Mesothelial cell of epicardium (in vitro differentiated cells): ENCODE measurements at places on chromosomes 12 and 14.

- peak; percentile 52 for DNase-seq
These were observed 8.9 kb downstream of the IKZF4 start for GRCh38 chr12:56029666-56030293.

GRCh38 chr14:33465846-33466700, 484.8 kb downstream of the EGLN3 start:
- DNase-seq, result no peak

GRCh38 chr12:76820888-76821482, 57.1 kb downstream of the ZDHHC17 start:
- DNase-seq, result no peak

DNA sequence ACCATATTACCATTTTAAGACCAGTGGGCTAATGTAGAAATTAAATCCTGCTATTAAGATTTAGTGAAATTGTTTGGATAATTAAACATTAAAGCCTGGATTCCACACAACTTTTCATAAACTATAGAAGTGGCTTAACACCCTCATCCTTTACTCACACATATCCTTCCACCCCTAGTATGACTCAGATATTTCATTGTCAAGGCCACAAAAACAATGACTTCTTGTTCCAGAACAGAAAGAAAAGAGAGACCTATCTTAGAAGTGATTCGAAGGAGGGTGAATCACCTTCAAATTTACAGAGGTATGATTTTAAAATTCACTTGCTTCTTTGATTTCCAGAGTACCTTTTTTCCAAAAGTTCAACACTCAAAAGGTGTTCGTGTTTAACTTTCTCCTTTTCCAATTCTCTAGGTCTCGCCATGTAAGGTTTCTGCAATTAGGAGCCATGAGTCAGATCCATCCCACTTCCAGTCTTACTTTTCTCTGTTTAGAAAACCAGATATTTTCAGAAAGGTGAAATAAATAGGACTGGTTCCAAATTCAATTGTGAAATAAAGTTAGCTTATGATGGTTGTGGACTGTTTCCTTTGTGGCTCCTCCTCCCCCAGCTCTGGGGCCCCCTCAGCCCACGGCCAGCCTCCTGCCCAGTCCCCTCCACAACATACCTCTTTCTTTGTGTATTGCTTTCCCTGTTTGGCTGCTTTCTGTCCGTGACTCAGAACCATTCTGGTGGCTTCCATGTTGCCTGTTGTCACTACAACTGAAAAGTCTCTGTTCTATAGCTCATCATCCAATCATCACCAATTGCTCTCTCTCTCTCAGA, 24.6 kb upstream of the MGP start:
- DNase-seq, result no peak

GRCh38 chr12:111172786-111173185, 196.1 kb downstream of the PHETA1 start:
- no peak for DNase-seq

DNA sequence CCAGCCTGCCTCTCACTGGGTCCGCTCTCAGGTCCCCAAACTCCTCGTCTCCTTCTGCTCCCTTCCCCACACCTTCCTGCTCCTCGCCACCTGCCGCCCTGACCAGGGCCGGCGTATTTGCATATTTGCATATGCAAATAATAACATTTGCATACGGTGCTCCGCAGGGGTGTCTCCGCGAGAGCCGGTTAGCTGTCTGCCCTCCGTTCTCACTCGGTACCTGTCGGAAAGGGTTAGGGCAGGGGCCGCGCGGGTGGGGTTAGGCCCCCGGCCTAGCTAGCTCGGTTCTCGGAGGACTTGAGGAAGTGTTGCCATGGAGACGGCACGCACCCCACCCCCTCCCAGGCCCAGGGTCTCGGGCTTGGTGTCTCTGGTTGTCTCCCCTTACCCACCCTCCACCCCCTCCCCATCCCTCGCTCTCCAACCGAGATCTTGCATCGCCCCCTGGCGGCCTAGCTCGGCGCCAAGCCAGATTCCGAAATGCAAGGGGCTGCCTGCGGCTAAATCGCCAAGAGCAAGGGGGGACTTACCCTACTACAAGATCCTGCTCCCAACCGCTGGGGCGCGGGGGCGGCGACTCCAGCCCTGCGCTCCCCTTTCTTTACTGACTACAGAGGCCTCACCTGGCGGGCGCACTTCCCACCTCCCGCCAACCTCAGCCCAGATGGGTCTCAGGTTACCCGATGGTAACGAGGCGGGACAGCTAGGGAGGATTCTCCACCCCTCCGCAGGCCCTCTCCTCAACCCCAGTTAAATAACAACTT, 8.1 kb downstream of the STAC3 start:
- DNase-seq, result peak; percentile 90

- no peak for DNase-seq
These were observed 58.6 kb downstream of the MON2 start for GRCh38 chr12:62525271-62525670.

GRCh38 chr12:131060011-131060703, 106.5 kb downstream of the ADGRD1 start:
- no peak for DNase-seq

- DNase-seq, result no peak
These were observed 188.5 kb upstream of the CAND1 start for GRCh38 chr12:67080637-67081036.

GRCh38 chr12:6821591-6822425, at the start of gene GPR162:
Gene GPR162 (plus strand): TSS chr12:6821821. CDS start chr12:6823899, 2,078 bp downstream.
- peak; percentile 59 for DNase-seq

DNA sequence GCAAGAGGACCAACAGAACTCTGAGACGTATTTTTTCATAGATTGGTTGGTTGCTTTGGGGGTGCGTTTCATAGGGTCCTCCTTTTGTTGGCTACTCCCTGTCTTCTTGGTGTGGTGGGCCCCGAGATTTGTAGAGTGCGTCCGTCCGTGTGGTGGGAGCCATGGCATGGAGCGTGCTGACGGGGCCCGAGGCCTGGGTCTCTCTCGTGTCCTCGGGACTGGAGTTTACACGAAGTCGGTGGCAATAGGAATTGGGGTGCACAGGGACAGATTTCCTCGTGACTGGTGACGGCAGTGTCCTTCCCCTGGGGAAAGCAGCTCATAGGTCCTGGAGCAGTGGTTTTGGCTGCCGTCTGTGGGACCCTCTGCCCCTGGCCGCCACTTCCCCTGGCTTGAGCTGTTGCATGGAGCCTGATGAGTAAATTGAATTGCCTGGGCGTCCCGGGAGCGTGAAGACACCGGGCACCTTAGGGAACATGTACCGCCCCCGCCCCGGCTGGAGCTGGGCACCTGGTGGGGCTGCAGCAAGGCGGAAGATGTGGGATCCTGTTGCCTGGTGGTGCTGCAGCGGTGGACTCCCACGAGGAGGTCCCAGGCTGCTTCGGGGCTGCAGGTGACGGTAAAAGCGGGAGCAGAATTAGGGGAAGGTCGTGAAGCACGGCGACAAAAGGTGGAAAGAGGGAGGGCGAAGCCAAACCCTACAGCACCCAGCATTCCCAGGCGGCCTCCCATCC, 153.7 kb upstream of the ALG10B start:
- no peak for DNase-seq

DNA sequence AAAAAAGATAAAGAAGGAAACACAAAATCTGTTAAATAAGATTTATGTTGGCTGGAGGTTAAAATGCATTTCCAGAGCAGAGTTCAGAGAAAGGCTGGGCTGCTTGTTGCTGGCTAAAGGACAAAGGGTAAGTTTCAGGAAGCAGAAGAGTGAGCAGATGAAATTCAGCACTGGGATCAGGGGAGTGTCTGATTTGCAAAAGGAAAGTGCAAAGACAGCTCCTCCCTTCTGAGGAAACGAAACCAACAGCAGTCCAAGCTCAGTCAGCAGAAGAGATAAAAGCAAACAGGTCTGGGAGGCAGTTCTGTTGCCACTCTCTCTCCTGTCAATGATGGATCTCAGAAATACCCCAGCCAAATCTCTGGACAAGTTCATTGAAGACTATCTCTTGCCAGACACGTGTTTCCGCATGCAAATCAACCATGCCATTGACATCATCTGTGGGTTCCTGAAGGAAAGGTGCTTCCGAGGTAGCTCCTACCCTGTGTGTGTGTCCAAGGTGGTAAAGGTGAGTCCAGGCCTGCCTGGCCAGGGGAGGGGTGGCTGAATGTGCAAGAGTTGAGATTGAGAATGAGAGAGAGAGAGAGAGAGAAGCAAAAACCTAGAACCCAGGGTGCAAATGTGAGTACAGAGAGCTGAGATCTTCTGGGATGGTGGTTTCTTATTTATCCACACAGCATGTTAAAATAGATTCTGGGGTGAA, at the start of gene OAS1:
TSS of gene OAS1 (plus strand) at position 251 of the 703 bp plus-strand sequence. CDS start at position 329, 78 bp downstream.
- DNase-seq, result no peak

- no peak for DNase-seq
These were observed 52.4 kb upstream of the CAPRIN2 start for GRCh38 chr12:30806989-30807694.

GRCh38 chr14:101232340-101233020, 328.8 kb upstream of the DIO3 start:
- DNase-seq, result peak; percentile 38

GRCh38 chr12:53805067-53805466, 53.3 kb upstream of the CISTR start:
- no peak for DNase-seq

DNA sequence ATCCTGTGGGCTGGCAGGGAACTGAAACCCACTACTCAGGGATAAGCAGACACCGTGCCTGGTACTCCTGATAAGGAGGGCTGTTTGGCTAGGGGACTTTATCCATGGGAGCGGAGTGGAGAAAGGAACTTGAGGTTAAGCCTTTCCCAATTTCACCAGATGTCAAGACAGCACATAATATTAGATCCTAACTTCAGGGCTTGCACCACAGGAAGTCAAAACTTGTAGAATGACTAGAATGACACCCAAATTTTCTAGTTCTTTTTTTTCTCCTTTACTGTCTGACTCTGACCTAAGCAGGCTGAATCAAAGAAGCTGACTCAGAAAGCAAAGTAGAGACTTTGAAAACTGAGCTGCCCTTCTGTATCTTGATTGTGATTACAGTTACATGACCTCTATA, 7.1 kb upstream of the CGRRF1 start:
- no peak for DNase-seq

DNA sequence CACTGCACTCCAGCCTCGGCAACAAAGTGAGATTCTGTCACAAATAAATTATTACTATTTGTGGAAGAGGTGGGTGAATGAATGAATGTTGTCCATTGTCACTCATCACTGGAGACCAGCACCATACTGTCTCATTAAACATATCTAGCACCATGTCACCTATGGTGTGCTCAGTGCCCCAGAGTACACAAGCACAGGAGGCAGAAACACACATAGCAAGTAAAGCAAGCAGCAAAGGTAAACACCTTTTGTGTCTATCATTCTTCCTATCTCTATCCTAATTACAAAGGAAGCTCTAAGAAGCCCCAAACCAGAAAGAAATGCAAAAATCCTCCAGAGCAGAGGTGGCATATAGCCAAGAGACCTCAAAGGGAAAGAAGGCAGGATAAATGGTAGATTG, 9.2 kb downstream of the ERO1A start:
- no peak for DNase-seq

DNA sequence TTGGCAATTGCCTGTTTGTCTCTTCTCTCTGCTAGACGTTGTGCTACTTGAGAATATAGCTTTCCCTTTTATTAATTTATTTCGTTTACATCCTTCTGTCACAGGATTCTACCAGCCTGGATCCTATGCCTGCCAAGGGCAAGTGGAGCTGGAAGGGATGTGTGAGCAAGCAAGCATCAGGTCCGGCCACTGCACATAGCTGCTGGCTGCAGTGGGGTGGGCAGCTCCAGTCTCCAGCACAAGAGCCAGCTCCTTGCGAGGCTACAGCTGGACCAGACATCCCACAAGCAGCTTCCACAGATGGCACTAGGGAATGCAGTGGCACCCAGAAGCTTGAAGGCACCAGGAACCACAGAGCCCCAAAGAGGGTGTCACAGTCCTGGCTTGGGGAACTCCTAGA, 225.0 kb downstream of the KCNC2 start:
- DNase-seq, result no peak

- DNase-seq, result no peak
These were observed 696.8 kb upstream of the LRFN5 start for GRCh38 chr14:40909906-40910305.

GRCh38 chr12:108806346-108806745, 51.0 kb downstream of the SSH1 start:
- no peak for DNase-seq

DNA sequence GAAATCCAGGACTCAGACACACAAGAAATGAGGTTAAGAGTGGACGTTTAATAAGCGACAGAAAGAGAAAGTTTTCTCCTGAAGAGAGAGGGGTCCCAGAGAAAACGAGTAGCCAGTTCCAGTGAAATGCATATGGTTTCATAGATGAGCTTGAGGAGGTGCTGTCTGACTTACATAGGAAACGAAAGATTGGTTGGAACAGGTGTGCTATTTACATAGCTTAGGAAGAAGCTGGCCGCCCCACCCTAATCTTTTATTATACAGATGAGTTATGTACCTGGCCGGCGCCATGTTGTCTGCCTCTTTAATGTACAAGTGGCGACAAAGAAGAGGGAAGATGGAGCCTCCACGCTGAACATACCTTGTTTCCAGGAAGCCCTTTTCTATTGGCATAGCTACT, 223.0 kb downstream of the SLC6A15 start:
- DNase-seq, result no peak

DNA sequence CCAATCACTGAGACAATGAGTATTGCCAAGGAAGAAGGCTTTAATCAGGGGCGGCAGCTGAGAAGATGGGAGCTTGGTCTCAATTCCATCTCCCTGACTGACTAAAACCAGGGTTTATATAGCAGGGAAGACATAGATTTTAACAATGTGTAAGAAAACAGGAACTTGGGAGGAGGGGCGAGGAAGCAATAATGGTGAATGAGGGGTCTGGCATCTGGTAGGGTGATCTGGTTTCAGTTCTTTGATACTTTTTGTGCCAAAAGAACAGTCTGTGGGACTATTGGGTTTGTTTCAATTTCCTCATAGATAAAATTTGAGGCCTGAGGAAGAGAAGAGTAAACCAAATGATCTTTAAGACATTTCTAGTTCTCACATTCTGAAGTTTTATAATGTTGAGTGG, 49.2 kb downstream of the FUT8 start:
- no peak for DNase-seq

- no peak for DNase-seq
These were observed 42.4 kb downstream of the GLRX5 start for GRCh38 chr14:95577067-95577800.

DNA sequence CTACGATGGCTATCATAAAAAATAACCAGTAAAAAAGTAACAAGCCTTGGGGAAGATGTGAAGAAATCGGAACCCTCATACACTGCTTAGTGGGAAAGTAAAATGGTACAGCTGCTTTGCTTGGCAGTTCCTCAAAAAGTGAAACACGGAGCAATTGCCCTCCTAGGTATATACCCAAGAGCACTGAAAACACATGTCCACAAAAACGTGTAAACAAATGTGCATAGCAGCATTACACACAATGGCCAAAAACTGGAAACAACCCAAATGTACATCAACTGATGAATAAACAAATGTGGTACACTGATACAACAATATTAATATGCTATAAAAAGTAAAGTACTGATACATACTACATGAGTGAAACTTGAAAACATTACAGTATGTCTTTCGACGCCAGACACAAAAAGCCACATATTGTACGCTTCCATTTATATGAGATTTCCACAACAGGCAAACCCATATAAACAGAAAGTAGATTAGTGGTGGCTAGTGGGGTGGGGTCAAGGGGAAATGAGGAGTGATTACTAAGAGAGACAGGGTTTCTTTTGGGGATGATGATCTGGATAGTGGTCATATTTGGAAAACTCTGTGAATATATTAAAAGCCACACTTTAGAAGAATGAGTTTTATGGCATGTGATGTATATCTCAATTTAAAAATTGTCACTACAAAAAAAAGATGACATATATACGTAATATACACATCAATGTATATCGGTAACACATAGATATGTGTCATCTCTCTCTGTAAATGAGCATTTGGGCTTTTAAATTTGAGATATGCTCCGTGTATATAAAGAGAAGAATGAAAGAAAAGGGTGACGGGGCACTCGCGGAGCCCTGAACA, 996 bp downstream of the SLC41A2 start:
- DNase-seq, result no peak

GRCh38 chr12:3298603-3299002, 192.4 kb upstream of the PRMT8 start:
- no peak for DNase-seq
